Stimulated activated CD4-positive, alpha-beta T cell treated with anti-CD3 and anti-CD28 coated beads, Interleukin-1b, Interleukin-23, amount 100 ng/mL, for 48 hours (primary cell): ENCODE measurements at places on chromosomes 3 and 15.

- DNase-seq: no peak
Observed at GRCh38 chr3:25476639-25477038, 48.6 kb downstream of the RARB start.

- DNase-seq: no peak
Observed at GRCh38 chr3:36743826-36744225, 20.5 kb downstream of the DCLK3 start.

DNA sequence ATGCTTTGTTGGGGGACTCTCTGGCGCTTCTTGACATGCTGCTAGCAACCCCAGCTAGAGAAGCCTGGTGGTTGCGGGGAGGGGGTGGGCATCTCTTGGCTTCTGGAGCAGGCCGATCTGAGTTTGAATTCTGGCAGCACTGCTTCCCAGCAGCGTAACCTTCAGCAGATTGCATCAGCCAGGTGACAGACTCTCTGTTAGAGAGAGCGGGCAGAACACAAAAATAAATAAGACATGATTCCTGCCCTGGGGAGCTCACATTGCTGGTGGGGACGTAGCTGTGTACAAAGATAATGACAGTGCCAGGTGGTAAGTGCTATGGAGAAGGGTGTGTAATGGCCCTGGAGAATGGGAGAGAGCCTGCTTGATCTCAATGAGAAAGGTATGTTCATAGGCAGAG lies 87.4 kb downstream of the THSD4 start:
- DNase-seq: no peak

DNA sequence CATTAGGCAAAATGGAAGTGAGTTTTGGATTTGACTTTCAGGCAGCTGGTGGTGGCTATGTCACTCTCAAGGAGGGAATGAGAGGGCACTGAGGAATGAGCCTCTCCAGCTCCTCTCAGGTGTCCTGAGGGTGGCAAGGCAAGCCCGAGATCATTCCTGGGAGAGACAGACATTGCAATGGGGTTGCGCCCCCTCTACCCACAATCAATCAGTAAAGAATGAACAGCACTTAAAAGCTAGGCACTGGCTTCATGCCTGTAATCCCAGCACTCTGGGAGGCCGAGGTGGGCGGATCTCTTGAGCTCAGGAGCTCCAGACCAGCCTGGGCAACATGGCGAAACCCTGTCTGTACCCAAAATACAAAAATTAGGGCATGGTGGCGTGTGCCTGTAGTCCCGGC lies 14.1 kb upstream of the SHF start:
- no peak for DNase-seq
